Activated naive CD4-positive, alpha-beta T cell treated with anti-CD3 and anti-CD28 coated beads for 36 hours (primary cell): ENCODE measurements at places on chromosomes 12 and 14. TPM values are rescaled to one million over a fixed set of nuclear protein-coding genes. Genes with fewer than 3 reads are reported as not detected.

Gene FBLN5
- total RNA-seq = 1.6 TPM

Gene KRT75
- total RNA-seq = not detected

Gene KRT77
- total RNA-seq = not detected

Gene FITM1
- total RNA-seq = 0.30 TPM

Gene P2RX2
- total RNA-seq = not detected

Gene GPR162
- total RNA-seq = not detected

Gene HCAR2
- not detected for total RNA-seq

Gene LUM
- total RNA-seq = not detected

Gene SLCO1B1
- not detected for total RNA-seq

Gene ARHGAP9
- total RNA-seq = 97.9 TPM

Gene ASCL1
- total RNA-seq = not detected

Gene METTL17
- total RNA-seq = 97.5 TPM
